ENCODE measurements at places on chromosomes 2 and 18.

DNA sequence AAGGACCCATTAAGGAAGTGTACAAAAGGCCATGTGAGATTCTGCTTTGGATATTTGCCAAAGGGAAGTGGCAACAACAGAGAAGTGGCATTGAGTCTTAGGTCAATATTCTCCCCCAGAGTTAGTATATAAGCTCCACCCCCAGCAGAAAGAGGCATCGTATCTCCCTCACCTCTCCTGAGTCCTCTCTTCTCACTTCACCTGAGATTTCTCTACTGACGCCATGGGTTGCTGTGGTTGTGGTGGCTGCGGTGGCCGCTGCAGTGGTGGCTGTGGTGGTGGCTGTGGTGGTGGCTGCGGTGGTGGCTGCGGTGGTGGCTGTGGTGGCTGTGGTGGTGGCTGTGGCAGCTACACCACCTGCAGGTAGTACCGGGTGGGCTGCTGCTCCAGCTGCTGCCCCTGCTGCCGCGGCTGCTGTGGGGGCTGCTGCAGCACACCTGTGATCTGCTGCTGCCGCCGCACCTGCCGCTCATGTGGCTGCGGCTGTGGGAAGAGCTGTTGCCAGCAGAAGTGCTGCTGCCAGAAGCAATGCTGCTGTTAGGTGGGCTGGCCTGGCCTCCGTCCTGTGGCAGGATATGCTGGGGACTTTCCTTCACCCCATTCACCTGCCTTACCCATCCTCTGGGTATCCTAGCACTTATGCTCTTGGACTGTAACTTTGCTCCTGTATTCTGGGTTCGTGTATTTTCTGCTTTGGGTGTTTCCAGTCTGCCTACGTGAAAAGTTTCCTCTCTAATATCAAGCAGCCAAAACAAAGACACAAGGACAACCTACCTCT lies 5.9 kb downstream of the SCYGR3 start:
- peak; percentile 8 for DNase-seq

DNA sequence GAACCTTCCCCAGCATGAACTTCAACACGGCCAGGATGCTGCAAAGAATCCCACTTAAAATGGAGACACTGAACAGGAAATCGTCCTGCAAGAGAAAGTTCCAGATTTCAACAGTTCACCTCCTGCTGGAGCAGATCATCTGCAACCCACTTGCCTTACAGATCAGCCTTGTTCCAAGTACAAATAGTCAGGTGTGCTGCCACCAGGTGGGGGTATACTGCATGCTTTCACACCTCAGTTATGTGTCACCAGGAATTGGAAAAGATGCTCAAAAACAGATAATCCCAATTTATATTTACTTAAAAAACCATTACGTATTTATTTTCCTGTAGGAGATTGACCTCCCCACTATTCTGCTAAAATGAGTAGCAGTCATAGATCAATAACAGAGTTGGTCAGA lies 212.3 kb downstream of the MGAT5 start:
- no peak for DNase-seq

DNA sequence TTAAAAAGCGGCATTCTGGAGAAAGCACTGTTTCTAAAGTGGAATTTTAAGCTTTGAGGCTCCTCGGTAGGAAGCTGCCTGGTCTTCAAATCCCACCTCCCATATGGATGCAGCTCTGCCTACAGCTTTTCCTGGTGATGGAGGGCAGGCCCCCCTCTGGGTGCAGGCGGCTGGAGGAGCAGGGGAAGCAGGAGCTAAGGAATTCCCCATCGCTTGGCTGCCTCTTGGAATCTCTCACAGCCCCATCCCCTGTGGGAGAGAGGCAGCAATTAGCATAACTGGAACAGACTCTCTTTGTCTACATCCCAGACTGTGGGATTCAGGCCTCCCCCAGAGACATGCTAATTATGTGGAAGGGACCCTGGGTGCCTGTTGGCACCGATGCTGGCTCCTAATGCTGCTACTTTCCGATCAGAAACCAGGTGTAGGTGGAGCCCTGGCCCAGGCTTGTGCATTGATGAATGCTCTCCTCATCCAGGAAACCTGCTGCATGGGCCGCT lies 51.3 kb downstream of the LIPG start:
- DNase-seq: no peak

- DNase-seq: no peak
These were observed 13.8 kb downstream of the FAM210A start for GRCh38 chr18:13712400-13713131.

DNA sequence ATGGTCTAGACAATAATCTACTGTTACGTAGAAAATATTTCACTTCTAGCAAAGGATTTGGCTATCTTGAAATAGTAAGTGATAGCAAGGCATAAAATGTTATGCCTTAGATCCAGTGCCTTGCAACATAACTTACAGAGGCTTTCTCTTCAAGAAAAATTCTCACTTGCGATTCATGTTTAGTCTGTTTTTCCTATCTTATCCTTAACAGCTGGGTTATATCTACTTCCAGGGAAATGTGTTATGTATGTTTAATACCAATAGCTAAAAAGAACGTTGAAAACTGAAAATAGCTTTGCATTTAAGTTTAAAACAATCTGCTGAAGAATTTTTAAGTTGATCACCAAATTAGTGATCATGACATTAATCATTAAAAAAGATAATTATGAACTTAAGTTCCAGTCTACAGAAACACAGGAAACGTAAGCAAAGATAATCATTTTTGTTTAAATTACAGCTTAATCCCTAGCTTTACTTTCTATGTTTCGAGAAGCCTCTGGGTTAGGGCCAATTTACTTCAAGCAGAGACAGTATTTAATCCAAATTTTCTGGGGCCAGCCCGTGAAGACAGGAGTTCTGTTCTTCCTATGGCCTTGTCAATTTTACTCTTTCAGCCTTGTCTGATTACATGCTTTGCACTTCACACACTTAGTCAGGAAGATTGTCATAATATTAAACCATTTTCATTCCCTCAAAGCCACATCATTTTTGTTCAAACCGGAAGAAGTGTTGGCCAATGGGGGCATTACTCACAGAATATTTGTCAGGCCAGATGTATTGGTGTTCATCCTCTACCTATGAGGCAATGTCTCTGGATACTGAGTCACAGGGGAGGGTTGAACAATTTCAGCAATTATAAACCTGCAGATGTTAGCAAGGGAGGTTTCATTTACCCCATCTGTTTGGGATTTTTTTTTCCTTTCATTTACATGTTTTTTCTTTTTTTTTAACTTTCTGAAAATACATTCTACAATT lies 1132.9 kb upstream of the ZEB2 start:
- no peak for DNase-seq

GRCh38 chr2:28338831-28339321 lies 53.8 kb upstream of the FOSL2 start:
- no peak for DNase-seq

- DNase-seq: no peak
These were observed 118.9 kb upstream of the TANK start for GRCh38 chr2:161041356-161041755.

DNA sequence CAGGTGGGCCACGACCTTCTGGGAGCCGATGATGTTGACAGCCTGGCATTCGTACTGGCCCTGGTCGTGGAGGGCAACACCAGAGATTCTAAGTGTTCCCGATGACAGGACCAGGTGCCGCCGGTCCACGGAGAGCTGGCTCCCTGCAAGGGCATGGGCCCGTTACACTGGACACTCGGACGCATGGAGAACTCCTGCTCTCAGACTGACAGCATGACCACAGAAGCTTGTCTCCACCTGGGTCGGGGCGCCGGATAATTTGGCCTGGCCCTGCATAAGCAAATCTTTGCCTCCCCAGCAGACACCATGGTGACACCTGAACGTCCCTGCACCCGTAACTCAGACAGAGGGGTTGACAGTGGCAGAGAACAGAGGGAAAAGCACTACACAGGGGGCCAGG lies 80.7 kb downstream of the PXDN start:
- no peak for DNase-seq

DNA sequence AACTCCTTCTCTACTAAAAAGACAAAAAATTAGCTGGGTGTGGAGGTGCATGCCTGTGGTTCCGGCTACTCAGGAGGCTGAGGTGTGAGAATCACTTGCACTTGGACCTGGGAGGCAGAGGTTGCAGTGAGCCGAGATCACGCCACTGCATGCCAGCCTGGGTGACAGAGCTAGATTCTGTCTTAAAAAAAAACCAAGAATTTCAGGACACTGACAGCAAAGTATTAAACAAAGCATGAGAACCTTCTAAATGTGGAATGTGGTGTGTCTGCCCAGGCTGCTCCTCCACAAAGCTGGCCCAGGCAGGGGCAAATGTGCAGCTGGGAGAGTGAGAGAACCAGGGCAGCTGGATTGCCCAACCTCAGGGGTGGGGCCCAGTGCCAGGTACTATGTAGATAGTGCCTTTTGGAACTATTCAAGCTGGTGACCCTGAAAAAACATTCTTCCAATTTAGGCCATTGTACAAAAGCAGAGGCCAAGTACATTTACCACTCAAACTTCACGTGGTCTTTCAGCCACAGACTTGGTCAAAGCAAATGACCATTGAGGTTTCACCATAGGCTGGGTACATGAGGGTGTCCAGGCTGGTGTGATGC lies 6.7 kb upstream of the UGT1A5 start:
- DNase-seq: no peak

- no peak for DNase-seq
These were observed 819 bp upstream of the MAP3K2 start for GRCh38 chr2:127388423-127389164.

GRCh38 chr2:215866606-215867005 lies 146.7 kb downstream of the MREG start:
- no peak for DNase-seq

GRCh38 chr2:59232394-59233165 lies 991.5 kb upstream of the FANCL start:
- no peak for DNase-seq

GRCh38 chr2:144133936-144134665 lies 385.8 kb downstream of the ZEB2 start:
- DNase-seq: no peak

- no peak for DNase-seq
These were observed 191.2 kb upstream of the NABP1 start for GRCh38 chr2:191486584-191487320.

DNA sequence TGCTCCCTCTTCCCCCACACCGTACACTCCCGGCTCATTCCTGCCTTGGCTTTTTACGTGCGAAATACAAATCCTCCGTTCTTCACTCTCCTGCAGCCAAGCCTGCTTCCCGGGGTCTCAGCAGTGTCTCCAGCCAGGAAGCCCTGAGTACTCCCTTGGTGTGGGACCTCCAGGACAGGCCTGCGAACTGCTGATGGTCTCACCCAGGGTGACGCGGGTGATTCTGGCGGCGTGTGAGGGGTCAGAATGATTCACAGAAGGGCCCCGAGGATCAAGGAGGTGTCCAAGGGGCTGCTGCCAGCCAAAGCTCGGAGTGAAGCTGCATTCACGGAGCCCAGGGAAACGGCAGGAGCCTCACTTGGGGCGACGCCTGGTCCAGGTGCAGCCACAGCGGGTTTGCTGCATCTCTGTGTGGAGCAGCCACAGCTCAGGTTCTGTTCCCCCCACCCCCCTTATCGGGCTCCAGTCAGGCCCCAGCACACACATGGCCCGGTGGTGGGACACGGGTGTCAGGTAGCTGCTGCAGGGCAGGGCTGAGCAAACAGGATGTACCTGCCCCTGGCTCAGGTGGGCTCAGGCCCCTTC lies 337.7 kb upstream of the MYT1L start:
- no peak for DNase-seq

GRCh38 chr18:54181856-54182602 lies 42.4 kb downstream of the MBD2 start:
- DNase-seq: no peak

GRCh38 chr2:120528051-120528692 lies 182.2 kb downstream of the INHBB start:
- DNase-seq: no peak

- DNase-seq: no peak
These were observed 217.5 kb downstream of the CAMKMT start for GRCh38 chr2:44579115-44579836.

GRCh38 chr2:173959909-173960308 lies 5.3 kb downstream of the SP3 start:
- no peak for DNase-seq
